ENCODE measurements at places on chromosomes 16 and 17.

- no peak overlapping the region for H3K4me3 ChIP-seq
- no peak for DNase-seq
- no peaks in the 10 kb centered on the region for H3K36me3 ChIP-seq
- H3K27me3 ChIP-seq: no peaks in the 10 kb centered on the region
- H3K27ac ChIP-seq: no peak overlapping the region
Observed at GRCh38 chr17:14361945-14362508, 61.1 kb downstream of the HS3ST3B1 start.

DNA sequence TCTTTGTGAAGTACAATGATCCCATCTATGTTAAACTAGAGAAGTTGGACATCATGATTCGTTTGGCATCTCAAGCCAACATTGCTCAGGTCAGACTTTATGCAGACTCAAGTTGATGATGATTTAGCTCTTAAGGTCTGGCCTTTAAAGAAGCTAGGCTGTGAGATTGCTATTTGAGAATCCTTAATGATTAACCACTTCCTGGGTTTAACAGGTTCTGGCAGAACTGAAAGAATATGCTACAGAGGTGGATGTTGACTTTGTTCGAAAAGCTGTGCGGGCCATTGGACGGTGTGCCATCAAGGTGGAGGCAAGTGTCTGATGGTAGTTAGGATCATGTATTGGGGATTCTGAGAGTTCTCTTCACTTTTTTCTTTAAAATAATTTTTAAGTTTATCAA is 40.3 kb downstream of the AP2B1 start:
- H3K36me3 ChIP-seq: peaks cover 39% of the 10 kb centered on the region
- no peak overlapping the region for H3K27ac ChIP-seq
- H3K27me3 ChIP-seq: no peaks in the 10 kb centered on the region
- no peaks in the 10 kb centered on the region for H3K4me1 ChIP-seq
- H3K4me3 ChIP-seq: no peak overlapping the region

- no peak overlapping the region for H3K27ac ChIP-seq
- peaks cover 51% of the 10 kb centered on the region for H3K36me3 ChIP-seq
- no peak overlapping the region for H3K4me3 ChIP-seq
- peaks cover 75% of the 10 kb centered on the region for H3K4me1 ChIP-seq
- DNase-seq: no peak
Observed at GRCh38 chr16:25011891-25012514, 3.2 kb downstream of the ARHGAP17 start.

DNA sequence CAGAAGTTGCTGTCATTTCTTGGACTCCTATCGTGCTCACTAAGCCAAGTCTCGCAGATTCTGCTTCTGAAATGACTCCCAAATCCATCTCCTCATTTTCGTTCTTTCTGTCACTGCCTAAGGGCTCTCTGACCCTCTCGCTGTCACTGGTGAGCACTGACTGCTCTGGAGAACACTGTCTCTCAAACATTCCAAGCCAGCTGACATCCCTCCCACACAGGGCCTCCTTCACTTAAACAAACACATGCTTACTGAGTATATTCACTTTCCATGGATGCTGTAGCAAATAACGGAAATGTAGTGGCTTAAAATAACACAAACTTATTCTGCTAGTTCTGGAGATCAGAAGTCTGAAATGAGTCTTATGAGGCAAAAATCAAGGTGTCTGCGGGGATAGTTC is 18.8 kb downstream of the CACNG1 start:
- H3K4me3 ChIP-seq: no peak overlapping the region
- H3K27me3 ChIP-seq: no peaks in the 10 kb centered on the region
- H3K36me3 ChIP-seq: no peaks in the 10 kb centered on the region

DNA sequence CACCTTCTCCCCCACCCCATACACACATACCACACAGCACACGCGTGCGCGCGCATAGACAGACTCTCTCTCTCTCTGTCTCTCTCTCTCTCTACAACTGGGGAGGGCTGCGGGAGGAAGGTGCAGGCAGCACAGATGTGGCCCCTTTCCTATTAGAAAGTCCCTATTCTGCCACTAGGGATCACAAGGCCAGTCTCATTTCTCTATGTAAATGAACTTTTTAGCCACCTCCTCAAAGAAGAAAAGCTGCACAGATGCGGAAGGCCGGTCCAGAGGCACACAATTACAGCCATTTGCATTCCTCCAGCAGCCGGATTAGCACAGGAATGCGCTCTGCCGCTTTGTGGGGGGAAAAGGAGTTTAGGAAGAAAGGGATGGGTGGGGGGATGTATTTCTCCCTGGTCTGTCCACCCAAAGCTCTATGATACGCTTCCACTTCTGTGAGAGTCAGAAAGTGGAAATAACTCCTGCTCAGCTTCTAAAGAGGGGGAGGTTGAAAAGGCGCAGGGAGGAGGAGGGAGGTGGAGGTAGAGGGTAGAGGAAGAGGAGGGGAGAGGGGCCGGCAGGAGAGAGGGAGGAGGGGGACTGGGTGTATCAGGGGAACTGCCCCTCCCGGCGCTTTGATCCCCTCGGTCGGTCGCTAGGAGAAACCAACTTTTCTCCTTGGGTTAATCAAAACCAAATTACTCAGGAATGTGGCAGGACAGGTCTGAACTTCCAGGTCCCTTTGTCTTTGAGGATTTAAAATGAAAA is 11.7 kb downstream of the ZFHX3 start:
- DNase-seq: no peak
- H3K4me1 ChIP-seq: peaks cover 33% of the 10 kb centered on the region
- no peak overlapping the region for H3K27ac ChIP-seq
- peaks cover 2% of the 10 kb centered on the region for H3K36me3 ChIP-seq

Measured in activated CD8-positive, alpha-beta T cell treated with anti-CD3 and anti-CD28 coated beads, Interleukin-2, amount 10 ng/mL, durations not matched to agents 7 days and 5 days (primary cell).